ENCODE measurements at places on chromosomes 13 and 19.

DNA sequence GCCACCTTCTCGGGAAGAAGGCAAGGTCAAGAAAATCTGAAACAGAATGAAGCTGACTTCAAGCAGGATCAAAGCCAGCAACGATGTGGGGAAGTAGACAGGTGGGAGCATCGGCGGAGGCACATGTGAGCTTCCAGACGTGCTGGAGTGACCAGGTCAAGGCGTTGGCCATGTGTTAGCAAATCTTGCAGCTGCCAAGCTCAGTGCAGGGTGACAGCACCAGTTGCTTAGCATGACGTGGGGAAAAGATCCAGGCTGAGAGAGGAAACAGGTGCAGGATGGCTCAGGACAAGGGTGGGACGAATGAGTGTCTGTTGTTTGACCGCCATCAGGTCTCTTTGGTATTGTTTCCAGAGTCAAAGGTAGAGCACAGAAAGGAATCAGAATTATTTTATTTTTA is 92.3 kb downstream of the TNFSF13B start:
- DNase-seq, result no peak

GRCh38 chr13:106349080-106349931 is 186.2 kb downstream of the EFNB2 start:
- DNase-seq, result no peak

DNA sequence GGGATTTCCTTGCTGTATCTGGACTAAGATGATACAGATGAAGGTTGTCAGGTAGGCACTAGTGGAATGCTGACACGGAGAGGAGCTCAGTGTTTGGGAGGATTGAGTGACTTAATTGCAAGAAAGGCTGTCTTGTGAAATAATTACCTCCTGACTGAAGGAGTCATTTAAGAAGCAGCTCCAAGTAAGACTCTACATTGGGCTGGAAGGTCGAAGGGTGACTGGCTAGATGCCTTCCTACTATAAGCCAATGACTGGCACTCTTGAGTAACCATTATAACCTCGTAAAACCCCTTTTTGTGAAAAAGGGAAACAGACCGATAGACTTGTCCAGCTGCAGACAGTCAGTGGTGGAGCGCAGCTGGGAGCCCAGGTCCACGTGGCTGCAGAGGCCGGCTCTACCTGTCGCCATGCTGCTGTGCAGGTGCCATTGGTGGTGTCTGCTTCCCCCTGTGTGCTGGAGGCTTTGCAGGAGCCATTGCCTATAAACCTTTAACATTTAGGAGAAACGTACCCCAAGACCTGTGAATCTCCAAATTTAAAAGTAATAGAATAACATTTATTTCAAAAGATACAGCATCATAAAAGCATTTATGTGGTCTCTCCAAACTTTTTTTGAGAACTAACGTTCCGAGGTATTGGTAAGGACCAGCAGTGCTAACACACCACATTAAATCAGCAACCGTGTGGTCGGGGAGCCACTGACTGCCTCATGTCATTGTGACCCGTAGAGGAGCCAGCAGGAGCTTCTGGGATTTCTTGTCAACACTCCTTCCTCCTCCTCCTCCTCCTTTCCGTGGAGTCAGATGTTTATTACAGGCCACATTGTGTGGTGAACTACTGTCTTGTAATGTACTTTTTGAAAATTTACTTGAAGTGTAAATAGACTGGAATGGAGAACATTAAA is 80.4 kb upstream of the TEX29 start:
- DNase-seq, result no peak

GRCh38 chr13:21546372-21546771 is 57.6 kb downstream of the MICU2 start:
- DNase-seq, result no peak

DNA sequence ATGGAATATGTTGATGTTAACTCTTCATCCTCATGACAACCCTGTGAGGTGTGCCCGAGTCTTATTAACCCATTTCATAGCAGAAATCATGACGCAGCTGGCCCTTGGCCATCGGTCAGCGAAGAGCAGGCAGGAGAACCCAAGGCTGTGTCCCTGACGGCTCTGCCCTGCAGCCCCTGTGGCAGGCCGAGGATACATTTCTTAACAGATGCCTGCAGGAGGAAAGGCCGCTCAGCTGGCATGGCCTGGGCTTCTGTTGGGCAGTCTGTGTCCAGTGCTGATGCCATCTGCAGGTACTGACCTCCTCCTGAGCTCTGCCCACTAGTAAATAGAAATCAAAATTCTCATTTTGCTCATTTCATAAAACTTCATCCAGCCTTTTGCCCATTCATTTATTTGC is 35.4 kb upstream of the MCF2L start:
- no peak for DNase-seq

DNA sequence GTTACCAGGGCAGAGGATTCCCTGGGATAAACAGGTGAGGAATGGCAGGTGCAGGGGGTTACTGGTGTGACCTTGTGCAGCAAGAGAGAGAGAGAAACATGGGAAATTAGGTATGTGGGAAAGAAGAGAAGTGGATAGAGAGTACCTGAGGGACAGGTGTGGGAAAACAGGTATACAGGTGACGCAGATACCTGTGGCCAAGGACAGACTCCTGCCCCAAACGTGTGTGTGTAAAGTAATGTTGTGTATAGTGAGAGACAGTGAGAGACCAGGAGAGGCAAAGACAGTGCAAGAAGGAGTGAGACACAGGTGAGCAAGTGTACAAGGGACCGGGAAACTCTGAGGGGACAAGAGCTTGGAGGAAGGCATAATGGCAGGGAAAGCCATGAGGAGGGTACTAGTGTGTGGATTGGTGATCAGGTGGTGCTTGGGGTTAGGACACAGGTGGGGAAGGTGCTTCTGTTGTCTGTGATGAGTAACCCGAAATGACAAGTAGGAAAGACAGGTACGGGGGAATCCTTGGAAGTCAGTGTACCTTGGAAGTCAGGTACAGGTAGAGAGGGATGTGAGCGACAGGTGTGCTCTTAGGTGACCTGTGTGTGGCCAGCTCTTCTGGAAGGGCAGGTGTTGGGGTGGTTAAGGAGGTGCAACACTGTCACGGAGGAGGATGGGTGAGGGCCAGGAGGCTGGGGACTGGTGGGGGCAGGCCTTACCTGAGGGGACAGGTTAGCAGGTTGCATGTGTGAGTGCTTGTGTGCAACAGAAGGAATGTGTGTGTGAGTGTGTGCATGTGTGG is 2.8 kb downstream of the ERFL start:
- no peak for DNase-seq

DNA sequence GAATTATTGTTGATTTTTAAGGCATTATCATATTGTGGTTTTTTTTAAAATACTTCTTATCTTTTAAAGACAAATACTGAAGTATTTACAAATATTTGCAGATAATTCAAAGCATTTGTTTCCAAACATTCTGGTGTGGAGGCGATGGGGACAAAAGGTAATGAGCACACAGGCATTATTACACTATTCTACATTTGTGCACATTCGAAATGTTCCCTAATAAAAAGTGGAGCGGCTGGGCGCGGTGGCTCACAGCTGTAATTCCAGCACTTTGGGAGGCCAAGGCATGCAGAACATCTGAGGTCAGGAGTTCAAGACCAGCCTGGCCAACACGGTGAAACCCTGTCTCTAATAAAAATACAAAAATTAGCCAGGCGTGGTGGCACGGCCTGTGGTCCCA is 133.4 kb downstream of the FOXO1 start:
- no peak for DNase-seq

- DNase-seq, result no peak
Observed at GRCh38 chr19:32688311-32688710, 3.3 kb upstream of the NUDT19 start.

DNA sequence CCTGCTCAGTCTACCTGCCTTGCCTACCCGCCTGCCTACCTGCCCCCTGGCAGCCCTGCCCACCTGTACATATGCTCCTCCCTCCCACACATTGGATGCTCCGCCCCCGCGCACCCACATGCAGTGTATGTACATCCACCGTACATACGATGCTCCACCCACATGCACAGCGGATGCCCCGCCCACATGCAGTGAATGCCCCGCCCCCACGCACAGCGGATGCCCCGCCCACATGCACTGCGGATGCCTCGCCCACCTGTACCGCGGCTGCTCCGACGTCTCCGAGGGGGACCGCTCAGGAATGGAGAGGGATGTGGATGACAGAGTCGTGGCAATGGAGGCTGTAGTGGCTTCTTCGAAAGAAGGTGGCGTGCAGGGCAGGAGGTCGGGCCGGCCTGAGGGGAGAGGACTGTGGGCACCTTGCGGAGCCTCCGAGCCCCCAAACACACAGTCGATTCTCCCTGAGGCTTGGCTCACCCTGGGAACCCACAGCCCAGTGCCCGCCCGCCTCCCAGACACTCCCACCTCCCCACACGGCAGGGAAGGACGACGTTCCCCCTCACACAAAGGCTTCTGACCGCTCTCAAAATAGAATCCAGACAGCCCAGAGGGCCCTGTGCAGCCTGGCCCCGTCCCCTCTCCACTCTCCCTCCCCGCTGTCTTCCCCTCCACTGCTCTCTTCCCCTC is 16.5 kb upstream of the CACTIN start:
- no peak for DNase-seq

- no peak for DNase-seq
Observed at GRCh38 chr19:4052114-4052992, 14.3 kb downstream of the ZBTB7A start.

DNA sequence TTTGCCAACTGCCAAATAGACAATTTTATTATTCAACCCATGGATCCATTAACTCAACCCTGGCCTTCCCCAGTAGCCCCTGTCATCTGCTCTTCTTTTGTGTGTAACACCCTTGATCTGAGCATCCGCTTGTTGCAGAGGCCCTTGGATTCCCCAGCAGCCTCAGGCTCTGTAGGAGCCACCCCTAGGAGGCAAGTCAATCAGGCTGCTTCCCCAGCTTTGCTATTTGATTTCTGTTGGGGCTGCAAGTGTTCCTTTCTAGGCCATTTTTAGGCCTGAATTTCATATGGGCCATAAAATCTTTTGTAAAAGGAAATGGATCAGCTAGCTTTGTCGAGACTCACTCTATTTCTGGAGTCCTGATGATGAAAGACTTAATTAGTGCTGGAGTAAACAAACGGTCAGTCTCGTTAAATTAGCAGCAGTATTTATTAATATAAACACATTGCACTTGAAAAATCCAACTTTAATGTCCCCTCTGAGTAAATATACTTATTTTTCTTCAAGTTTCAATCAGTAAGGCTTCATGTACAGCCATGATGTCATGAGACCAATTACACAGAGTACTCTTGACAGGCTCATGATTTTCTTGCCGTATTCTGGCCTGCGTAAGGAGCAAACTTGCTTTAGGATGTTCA is 105.3 kb downstream of the RGCC start:
- DNase-seq, result no peak

- no peak for DNase-seq
Observed at GRCh38 chr13:27595055-27595811, 25.1 kb downstream of the LNX2 start.

GRCh38 chr13:77139306-77139705 is 112.3 kb upstream of the FBXL3 start:
- DNase-seq, result no peak

DNA sequence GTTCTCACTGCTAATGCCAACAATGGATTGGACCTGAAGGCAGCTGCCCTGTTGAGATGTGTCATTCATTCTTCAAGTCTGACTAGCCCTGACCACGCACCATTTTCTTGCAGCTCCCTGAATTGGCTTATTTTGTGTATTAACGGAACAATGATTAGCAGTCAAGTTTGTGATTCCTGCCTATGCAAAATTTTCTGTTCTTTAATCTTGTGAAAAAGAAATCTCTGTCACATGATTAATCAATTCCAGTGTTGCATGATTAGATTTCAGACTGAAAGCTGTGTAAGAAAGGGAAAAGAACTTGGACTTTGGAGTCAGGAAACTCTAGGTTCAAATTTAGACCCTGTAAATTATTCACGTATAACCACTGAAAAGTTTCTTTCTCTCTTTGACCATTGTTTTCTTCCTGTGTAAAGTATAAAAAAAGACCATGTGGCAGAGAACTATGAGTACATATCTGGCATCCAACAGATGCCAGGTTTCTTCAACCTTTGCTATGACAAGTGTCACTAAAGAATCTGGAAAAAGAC is 64.5 kb upstream of the SLC10A2 start:
- DNase-seq, result no peak

DNA sequence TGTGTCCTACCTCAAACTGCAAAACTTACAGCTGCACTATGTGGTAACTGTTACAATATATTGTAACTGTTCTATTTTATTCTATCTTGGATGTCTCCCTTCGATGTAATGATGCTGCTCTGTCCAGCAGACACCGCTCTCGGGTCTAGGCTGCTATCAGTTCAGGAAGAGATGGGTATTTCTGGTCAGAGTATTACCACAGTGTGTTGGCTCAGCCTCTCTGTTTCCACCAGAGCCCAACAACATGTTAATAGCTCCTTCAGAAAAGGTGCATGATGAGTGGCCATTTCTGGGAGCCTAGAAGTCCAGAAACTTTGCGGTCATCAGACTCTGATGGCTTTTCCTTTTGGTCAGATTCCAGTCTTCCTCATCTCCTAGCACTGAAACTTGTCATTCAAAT is 35.9 kb upstream of the IGFL1 start:
- DNase-seq, result no peak

DNA sequence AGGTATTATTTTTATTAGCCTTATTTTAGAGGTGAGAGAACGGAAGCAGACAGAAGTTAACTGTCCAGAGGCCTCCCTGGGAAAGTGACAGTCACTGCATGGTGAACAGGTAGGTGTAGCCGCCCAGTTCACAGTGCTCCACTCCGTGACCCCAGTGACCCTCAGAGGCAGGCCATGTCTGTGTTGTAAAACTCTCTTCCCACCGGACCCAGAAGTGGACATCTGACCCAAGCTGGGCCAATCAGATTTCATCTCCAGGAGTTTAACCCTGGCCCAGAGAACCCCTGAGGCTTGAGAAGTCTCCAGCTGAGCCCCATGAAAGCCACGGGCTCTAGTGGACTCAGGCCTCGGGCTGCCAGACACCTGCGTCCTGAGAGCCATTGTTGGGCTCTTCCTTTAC is 83.6 kb upstream of the FARP1 start:
- DNase-seq, result no peak

DNA sequence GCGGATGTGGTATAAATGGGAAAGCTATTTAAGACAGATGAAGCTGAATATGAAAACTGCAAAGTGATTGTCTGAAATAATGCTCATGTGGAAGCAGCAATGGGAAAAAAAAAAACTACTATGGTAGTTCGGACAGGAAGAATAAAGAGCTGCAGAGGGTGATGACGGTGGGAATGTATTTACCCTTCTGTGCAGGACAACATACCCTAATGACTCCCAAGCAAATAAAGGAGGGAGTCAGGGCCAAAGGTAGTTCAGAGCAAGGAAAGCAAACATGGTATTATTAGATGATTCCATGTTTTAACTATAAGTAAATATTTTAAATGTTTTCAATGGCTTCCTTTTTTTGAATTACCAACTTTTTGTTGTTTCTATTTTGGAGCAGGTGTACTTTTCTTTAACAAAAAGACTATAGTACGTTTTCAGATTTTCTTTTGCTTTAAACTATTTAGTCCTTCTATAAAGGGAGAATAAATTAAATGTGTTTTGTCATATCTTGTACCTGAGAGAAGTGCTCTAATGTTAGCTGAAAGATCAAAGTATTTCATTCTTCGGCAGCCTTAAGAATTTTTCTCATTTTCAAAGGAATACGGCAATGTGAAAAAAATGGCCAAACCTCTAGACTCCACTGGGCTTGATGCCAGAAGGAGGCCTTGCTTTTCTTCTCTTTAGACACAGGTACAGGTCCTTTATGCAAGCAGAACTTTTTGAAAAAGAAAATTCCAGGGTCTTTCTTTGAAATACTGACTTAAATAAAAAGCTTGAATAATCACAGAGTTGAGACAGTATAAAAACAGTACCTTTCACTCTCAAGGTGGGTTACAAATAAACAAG is 67.8 kb upstream of the ZDHHC20 start:
- DNase-seq, result no peak
